ENCODE measurements at places on chromosomes 7 and 10.

GRCh38 chr10:29857843-29858701 is 201.3 kb downstream of the JCAD start:
- DNase-seq: no peak

- DNase-seq: no peak
Measured at GRCh38 chr7:140322759-140323158, 75.6 kb downstream of the SLC37A3 start.

DNA sequence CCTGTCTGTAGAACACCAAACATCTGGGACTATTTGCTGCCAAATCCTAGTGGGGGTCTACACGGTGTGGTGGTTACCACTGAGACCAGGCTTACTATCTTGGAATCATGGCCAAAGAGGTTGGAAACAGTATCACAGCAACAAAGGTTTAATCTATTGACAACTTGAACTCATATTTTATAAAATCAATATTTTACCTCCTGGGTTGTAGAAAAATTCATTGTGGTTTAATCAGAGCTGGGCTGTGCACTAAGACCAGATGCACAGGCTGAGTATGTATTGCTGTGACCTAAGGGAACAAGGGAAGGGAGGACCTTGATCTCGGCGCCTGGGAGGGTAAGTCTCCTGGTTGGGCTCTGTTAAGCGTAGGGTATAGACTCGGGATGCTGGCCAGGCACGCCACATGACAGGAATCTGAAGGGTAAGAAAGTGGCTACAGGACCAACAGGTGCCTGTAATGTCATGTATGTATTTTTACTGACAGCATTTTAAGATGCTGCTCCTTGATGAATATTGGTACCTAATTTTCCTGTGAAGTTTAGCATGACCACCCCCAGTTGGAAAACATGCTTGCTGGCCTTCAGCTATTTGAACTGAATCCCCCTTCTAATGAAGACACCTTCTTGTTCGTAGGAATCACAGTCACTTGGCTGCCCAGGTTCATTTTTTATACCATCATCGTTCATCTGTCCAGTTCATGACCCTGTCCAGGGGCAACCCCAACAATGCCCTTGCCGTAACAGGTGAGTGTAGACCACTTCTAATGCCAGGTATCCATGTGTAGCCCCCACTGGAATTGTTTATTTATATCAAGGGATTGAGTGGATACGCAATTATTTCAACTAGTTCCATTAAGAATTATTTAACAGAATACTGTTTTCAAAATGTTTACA is 79.5 kb downstream of the EZH2 start:
- DNase-seq: no peak

- DNase-seq: no peak
Measured at GRCh38 chr10:34933676-34934075, 118.6 kb upstream of the PARD3 start.

- no peak for DNase-seq
Measured at GRCh38 chr10:102735065-102735562, 8.6 kb upstream of the WBP1L start.

Data from GM12891 (cell line).